ENCODE measurements at places on chromosomes 6 and 20. TPM values are rescaled to one million over a fixed set of nuclear protein-coding genes. Genes with fewer than 3 reads are reported as not detected.

Gene MYH7B
- 0.52 TPM for total RNA-seq

Gene MED20
- 29.8 TPM for total RNA-seq

Gene FERMT1
- total RNA-seq: 18.5 TPM

Gene C6orf58
- 0.31 TPM for total RNA-seq

Gene SCRT2
- total RNA-seq: not detected
